ENCODE measurements at places on chromosomes 2 and 18.

GRCh38 chr2:174121175-174121574 is 127.2 kb downstream of the OLA1 start:
- DNase-seq = no peak

DNA sequence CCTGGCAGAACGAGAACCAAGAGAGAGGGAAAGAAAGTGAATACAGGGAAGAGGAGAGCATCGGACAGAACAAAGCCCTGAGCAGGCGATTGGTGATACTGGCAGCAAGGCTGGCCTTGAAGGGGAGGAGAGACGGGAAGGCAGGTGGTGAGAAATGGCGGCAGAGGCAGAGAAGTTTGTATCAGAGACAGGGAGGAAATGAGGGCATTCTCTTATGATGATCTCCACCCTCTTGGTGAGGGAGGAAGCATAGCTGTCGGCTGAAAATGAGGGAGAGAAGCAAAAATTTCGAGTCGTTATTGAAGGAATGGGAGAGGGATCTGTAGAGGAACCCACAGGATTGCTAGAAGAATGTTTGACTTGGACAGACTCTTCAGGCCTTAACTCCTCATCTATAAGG is 80.6 kb downstream of the CLIP4 start:
- DNase-seq = no peak

- peak; percentile 80 for DNase-seq
These were observed 35.6 kb upstream of the UBE2F start for GRCh38 chr2:237931205-237931721.

- no peak for DNase-seq
These were observed 1134.2 kb upstream of the ZEB2 start for GRCh38 chr2:145654156-145654555.

- no peak for DNase-seq
These were observed 71.6 kb downstream of the STPG4 start for GRCh38 chr2:47083485-47083884.

GRCh38 chr18:57576316-57576715 is 10.2 kb downstream of the FECH start:
- DNase-seq = no peak

All from AG04450 (cell line).